ENCODE measurements at places on chromosomes 3 and 15.

GRCh38 chr3:69866988-69867720 lies 127.9 kb downstream of the MITF start:
- no peak for DNase-seq

GRCh38 chr3:88019024-88019423 lies 39.8 kb downstream of the CGGBP1 start:
- DNase-seq = no peak

- no peak for DNase-seq
Observed at GRCh38 chr3:175308097-175308496, 449.0 kb downstream of the NAALADL2 start.

DNA sequence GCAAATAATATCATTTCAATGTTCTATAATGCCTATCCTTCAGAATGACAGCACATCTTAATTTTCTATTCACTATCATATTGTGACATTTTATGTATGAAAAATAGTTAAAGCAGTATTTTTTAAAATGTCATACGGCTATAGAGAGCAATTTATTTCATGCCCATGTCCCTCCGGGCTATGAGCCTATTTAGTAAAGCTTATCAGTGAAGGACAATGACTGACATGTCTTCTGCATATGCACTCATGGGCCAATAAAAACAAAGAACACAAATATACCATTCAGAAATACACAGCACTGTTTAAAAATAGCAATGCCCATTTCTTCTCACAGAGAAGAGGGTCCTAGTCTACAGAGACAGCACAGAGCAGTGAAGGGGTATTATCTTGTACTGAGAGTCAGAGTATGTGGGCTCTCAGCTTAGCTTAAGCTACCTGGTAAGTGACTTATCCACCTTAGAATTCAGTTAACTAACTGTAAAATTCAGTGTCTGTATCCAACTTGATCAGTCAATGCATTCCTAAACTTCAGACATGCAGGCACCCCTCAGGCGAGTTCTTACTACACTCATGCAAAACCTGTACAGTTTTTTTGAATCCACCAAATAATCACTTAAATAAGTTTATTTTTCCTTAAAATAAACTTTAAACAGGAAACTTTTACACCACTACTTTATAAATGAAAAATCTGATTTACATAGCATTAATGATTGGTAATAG lies 9.0 kb downstream of the GOLIM4 start:
- no peak for DNase-seq

- DNase-seq = no peak
Observed at GRCh38 chr3:54056521-54056920, 65.8 kb upstream of the CACNA2D3 start.

DNA sequence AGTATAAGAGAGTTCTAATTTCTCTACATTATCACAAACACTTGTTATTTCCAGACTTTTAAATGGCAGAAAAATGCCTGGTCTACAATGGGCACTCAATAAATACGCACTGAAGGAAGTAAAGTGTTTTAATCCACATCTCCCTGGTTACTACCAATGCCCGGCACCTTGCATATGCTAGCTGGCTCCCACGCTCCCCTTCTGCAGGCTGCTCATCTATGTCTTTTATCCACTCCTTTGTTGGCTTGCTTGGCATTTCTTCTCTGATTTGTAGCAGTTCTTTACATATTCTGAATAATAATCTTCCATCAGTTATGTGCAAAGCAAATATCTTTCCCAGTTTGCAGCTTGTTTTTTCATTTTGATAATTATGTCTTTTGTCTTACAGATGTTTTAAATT lies 74.6 kb upstream of the PRR23E start:
- DNase-seq = no peak

- no peak for DNase-seq
Observed at GRCh38 chr3:151795276-151795675, 18.6 kb upstream of the AADAC start.

- DNase-seq = no peak
Observed at GRCh38 chr3:94028093-94028837, at the start of gene STX19. STX19 (minus strand) TSS chr3:94028597; CDS start chr3:94015269, 13,328 bp downstream.

DNA sequence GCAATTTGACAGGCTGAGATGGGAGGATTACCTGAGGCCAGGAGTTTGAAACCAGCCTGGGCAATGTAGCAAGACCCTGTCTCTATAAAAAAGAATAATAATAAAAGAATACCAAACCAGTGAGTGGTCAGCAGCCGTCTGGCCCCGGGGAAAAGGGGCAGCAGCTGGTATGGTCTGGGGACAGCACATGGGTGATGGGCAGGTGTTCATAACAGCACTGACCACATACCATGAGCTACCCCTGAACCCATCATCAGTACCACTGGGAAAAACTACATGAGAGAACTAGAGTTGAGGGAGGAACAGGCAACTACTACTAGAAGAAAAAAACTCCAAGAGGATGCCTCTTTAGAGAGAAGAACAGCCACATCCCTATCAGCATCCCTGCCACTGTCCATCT lies 40.7 kb downstream of the ARHGEF3 start:
- no peak for DNase-seq

- DNase-seq = no peak
Observed at GRCh38 chr3:127615631-127616305, 13.2 kb upstream of the PODXL2 start.

DNA sequence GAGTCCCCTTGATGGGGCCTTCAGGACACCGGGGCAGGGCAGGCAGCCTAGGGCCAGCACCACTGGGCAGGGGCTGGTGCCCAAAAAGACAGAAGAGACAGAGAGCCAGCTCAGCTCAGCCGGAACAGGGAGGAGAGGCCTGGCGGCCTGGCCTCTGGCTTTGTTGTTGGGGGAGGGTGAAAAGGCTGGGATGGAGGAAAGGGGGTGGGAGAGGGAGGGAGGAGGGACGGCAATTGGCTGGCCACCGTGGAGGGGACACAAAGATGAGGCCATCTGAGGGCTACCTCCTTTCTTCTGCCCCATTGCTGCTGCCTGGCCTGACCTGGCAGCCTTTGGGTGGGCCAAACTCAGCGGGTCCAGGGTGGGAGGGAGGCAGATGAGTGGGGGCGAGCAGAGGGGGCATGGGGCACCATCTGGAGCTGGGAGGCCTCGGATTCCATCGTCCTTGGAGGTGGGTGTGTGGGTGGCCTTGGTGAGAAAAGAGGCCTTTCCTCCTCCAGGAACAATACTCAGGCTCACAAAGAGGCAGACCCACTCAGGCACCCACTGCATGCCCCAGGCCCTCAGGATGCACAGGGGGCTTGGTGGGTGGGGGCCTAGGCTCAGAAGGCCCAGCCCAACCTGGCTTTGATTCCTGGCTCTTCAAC lies 9.3 kb downstream of the EFCC1 start:
- DNase-seq = no peak

DNA sequence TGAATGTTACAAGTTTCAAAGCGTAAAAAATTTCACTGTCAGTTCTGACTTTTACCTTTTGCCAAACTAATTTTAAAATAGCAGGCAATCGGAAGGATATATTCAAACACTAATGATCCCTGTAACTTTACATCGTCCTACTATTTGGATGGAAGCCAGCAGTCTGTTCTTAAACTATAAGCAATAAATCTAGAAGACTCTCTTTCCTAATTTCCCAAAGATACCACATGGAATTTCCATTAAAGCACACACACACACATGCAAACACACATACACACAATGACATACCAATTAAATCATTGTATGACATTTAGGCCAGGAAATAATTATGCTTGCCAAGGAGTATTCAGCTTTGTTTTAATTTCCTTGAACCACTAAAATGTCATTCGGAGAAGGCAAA lies 32.0 kb downstream of the IL17RD start:
- DNase-seq = no peak

DNA sequence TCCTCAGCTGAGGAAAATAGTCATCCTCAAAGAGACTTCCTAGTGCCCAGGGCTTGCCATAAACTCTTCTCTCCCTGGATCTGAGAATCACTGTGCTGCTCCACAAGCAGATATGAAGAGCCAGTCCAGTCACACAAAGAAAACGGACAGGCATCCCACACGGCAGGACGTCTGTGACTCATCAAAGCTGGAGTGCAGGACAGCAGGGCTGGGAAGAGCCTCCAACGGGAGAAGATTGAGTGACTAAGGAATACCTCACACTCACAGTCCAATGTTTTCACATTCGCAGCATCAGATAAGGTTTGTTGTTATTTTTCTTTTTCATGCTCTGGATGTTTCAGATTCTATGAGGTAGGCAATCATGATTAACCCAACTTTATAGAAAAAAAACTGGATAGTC lies 57.8 kb downstream of the NEK10 start:
- no peak for DNase-seq

GRCh38 chr15:62745621-62746225 lies 296.8 kb upstream of the TPM1 start:
- DNase-seq = no peak

- no peak for DNase-seq
Observed at GRCh38 chr3:8567784-8568575, 66.4 kb downstream of the LMCD1 start.

DNA sequence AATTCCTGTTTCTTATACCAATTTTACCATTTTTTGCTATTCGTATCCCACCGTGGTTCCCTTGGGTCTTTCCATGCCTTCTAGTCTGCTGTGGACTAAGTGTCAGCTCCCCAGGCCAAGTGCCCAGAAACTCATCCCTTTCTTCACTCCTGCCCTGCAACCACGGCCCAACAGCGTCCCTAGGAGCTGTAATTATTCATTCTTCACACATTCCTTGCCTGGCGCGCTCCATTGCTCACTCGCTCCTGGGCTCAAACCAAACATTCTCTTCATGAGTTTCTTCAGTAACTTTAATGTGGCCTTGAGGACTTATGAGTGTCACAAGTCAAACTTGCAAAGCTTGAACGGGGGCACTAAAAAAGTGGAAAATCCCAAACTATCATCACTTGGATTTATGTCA lies 15.7 kb downstream of the GABRB3 start:
- DNase-seq = no peak

DNA sequence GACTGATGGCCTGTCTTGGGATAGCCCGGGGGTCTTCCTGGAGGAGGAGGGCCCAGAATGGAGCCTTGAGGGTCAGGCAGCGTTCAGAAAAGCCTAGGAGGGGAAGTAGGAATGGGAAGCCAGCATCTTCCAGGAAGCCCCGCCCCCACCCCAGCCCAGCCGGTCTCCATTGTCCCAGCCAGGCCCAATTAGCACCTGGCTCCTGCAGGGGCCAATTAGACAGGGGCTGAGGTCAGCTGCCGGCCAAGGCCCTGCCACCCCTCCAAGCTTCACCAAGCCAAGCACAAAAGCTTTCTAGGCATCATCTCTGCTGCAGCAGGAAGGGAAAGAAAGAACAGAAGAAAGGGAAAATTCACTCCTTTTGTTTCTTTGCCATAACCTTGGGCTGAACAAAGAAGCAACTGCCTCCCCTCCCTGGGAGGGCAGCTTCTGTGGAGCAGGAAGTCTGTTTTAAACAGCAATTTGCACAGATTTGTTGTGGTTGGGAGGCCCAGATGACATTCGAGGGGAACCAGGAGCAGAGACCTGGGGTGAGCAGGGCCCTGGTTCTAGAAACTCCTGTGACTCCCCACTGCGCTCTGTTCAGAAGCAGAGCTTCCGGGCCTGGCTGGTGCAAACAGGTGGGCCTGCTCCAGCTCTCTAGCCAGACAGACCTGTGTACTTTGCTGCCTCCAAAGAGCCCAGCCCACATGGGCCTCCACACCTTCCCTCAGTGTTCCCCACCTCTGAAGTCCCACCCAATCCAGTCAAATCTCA lies 47.7 kb downstream of the CYP11A1 start:
- DNase-seq = no peak

GRCh38 chr3:67437090-67437489 lies 217.3 kb downstream of the SUCLG2 start:
- no peak for DNase-seq

GRCh38 chr3:162072656-162073164 lies 576.1 kb downstream of the OTOL1 start:
- DNase-seq = no peak

GRCh38 chr15:38631119-38632075 lies 66.8 kb upstream of the RASGRP1 start:
- no peak for DNase-seq

DNA sequence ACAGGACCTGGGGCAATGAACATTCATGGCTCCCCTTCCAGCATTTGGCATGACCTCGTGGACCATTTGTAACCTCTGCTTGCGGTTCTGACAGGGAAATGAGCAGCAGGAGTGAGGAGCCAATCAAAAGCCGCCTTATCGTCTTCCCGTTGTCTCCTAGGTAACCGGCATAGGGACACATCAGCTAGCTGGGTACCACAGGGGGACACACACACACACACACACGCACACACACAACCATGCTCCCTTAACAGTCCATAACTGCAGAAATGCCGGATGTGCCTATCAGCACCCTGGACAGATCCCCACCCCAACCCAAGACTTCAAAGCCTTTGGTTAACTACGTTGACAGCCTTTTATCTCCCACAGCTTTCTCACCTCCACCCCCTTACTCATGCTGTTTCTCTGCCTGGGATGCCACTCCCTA lies 53.4 kb upstream of the CCDC174 start:
- DNase-seq = no peak

GRCh38 chr3:186094696-186095425 lies 14.0 kb downstream of the ETV5 start:
- no peak for DNase-seq

DNA sequence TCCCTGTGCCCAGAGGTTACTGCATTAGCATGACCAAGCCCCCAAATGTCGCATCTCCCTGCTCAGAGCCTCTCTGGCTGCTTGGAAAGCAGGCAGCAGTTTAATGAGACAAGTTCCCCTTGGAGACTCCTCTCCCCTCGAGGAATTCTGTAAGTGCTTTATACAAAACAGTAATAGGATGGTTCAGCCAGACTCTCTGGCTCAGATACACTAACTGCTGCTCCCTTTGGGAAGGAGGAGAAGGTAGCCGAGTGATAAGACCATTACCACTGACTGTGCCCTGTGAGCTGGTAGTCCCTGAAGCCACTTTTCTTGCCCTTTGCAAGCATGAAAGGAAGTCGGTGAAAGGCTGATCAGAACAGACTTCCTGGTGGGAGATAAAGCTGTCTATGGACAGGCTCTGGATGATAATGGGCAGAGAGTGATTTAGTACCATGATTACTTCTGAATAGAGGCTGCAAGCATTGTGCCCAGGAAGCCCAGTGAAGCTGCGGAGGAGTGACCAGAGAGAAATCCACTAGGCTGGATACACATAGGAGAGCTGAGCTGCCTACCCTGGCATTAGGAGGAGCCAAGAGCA lies 100.8 kb downstream of the SEMA6D start:
- no peak for DNase-seq

DNA sequence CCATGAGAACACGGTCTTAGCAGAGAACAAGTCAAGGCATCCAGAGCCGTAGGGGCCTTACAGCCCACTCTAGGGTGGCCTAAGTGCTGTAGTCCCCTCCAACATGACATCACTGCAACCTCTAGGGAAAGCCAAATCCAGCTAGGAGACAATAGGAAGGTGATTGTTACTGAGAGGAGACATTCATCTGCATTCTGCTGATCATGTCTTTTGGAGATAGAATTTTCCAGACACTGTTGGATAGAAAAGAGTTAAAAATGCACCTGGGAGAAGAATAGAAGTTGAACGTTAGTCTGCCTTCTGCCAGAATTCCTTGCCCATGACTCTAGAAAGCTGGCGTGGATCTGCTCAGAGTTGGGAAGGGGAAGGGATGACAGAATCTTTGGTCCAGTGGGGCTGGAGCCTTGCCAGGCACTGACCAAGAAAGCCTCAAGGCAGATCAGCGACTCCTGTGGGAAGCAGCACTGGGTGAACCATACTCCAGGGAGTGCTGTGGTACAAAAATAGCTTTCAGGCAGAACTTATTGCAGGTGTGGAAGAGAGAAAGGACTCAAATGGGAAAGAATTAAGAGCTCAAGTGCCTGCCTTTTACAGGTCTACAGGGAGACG lies 44.8 kb upstream of the RAF1 start:
- DNase-seq = no peak

Measured in SIG-M5 (cell line).